ENCODE measurements at places on chromosomes 12 and 14.

DNA sequence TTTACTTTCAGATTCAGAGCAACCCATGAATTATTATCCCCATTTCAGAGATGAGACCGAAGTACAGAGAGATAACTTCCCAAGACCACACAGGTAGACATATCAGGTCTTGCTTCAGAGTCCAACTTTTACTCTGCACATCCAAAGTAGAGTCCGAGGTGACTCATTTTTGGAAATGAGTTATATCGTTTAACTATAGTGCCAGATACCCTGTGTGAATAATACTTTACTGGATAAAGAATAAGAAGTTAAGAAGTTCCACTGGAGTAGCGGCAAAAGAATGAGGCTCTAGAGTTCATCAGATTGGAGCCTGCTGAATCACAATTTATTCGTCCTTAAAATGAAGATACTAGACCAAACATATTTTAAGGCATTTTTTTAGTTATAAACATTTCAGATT is 124.7 kb downstream of the EPS8 start:
- no peak for DNase-seq

GRCh38 chr14:39109893-39110715 is 4.0 kb upstream of the GEMIN2 start:
- DNase-seq, result no peak

DNA sequence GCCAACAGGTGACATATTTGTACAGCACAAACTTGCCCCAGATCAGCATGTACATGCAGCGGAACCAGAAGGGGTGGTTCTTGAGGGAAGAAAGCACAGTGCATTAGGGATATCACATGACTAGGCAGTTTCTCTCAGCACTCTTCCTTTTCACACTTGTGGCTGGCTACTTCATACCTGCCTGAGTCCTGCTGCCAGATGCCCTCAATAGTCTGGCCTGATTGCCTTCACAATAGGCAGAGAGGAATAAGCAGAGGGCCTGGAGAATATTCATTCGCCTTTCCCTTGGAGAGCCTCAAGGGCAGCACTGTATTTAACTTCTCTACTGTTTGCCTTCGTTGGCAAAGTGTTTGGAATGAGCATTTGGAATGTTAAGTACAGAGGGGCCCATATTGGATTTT is 7.9 kb downstream of the EMG1 start:
- DNase-seq, result no peak

GRCh38 chr12:47979166-47979565 is 15.8 kb downstream of the TMEM106C start:
- DNase-seq, result no peak

DNA sequence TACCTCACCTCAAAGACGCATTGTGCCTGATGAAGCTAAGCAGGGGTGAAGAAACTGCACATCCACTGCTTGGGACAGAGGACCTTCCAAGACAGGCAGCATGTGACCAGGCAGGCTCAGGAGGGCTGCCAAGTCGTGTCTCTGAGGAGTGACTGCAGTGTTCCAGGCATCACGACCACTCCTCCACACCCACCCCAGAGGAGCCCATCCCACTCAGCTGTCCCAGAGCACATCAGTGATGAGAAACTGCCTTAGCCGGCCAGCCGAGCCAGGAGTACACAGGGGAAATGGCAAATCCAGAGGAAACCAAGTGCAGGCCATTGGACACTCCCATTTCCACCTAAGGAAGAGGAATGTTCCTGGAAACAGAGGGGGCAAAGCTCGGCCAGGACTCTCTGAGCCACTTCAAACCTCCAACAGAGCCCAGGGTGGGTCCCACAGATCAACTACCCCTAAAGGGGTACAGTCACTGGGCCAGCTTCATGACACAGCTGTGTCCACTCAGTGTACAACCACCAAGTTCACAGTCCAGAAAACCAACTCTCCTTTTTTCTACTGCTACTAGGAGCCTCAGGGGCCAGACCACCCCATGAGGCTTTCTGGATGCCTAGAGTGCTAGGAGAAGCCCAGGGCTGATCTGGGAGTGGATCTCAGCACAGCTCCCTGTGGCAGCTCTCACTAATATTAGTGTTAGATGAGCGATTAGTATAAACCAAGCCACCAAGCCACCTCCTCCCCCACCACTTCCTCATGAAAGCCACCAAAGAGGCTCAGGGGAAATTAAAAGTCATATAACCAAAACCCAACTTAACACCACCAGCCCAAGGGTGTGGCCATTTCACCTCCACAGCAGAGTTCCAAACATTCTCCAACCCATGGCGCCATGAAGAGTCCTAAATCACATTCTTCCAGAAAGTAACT is 15.4 kb downstream of the PXN start:
- peak; percentile 88 for DNase-seq

DNA sequence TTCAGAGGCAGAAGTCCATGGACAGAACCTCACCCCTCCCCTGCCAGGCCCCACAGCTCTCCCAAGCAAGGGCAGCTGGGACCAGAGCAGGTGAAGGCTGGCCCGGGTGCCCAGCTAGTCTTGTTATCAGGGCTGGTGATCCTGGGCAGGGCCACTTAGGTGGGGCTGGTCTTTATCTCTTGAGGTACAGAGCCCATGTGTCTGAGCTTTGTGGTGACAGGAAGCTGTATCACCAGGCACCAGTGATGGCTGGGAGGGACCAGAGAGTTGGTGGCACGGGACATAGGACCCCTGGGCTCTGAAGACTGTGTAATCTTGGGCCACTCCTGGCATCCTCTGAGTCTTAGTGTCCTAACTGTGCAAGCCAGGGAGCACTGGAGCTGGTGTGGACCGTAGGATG is 12.8 kb upstream of the HPD start:
- no peak for DNase-seq

GRCh38 chr12:12214635-12215131 is 52.2 kb downstream of the LRP6 start:
- no peak for DNase-seq

- DNase-seq, result no peak
Measured at GRCh38 chr12:86729739-86730138, 473.5 kb upstream of the MGAT4C start.

DNA sequence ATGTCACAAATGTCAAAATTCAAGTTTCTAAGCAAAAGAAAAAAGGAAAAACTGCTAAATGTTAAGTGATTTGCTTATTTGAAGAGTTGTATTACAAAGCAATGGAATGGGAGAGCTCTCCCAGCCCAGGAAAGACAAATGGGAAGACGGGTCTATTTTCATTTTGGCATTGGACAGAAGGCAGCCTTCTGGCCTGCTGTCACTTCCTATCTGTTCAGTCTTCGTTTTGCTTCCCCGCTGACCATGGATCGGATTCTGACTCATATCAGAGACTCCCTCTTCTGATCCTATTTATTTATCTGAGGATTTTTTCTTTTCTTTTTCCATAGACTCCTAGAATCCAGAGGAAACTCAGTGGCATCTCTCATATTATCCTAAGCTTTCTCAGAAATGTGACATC is 634.9 kb downstream of the DIO2 start:
- DNase-seq, result no peak

DNA sequence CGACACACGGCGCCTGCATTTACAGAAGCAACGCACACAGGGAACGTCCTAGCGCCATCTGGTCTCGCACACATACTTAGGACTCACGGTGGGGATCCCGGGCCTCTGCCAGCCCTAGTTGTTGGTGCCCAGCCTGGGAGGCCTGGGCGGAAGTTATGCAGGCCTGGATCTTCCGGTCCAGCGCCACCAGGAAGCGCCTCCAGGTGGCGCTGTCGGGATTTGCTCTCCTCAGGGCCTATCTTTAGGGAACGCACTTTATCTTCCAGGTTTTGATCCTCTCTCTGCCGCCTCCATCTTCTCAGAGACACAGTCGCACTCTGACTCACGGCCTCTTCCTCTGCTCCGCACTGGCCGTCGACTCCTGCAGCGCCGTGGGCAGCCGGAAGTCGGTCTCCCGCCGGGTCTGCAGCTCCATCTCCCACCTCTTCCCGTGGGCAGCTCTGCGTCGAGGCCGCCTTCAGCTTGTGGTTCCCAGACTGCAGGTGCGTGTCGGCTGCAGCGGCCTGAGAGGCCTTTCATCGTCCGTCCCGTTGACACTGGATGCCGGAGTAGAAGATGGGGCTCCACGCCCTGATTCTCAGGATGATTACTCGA is 760.4 kb downstream of the TMEM121 start:
- DNase-seq, result peak; percentile 66
